ENCODE measurements at places on chromosomes 6 and 20.

GRCh38 chr6:110195639-110196038 is 15.4 kb downstream of the CDC40 start:
- DNase-seq = no peak

DNA sequence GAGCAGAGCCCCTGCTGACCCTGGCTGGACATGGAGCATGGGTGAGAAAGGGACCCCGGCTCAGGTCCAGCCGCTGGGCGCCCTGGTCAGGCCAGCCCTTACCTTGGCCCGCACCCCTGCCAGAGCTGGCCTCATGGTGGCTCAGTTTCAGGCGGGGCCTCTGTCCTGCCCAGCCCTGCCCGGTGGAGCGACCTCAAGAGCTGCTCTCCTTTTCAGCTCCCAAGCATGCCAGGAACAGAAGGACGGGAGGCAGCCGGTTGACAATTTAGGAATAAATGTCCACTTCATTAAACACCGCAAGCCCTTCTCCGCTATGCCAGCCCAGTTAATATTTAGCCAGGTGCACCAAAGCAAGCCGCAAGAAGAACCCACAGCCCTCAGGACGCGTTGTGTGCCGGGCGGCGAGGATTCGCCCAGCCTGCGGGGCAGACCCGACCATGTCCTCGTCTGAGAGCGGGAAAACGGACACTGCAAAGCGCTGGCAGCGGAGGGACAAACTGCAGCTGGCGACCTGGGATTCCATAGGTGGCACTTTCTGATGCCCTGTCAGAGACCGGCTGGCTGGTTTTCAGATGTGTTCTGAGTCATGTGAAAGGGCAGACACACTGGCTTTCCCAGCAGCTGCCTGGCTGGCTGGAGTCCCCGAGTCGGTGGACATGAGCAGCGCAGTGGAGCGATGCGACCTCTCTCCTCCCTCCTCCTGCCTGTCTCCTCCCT is 221.9 kb downstream of the TTLL2 start:
- DNase-seq = no peak

DNA sequence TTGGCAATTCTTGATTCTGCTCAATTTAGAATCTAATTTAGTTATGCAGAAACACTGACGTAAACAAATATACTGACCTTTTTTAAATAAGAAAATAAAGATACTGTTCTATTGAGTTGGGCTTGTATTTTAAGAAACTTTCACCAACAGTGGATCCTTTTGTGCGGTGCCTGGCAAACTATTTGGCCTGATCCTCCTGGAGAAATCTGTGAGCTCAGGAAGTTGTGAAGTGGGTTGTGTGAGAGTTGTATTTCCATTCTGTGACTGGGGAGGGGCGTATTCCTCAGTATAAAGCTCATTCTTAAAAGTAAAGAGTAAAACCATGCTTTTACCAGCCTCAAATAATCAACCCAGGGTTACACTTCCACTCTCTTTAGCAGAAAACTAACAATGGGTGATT is 85.6 kb downstream of the SEL1L2 start:
- DNase-seq = no peak

DNA sequence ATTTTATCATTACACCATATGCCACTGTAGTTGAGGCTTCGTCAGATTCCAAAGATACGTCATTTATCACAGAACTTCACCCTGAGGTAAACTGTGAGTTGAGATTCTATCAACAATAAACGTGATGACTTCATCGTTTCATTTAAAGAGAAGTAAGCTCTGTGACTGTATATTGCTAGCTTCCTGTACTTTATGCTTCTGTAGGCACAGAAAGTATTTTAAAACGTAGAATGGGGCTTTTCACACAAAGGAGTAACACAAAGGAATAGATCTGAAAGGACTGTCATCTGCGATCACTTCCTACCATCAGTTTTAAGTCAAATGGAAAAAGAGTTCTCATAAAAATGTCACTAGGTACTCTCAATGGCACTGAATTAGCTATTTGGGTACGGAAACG is 234.4 kb upstream of the MCHR2 start:
- DNase-seq = no peak

DNA sequence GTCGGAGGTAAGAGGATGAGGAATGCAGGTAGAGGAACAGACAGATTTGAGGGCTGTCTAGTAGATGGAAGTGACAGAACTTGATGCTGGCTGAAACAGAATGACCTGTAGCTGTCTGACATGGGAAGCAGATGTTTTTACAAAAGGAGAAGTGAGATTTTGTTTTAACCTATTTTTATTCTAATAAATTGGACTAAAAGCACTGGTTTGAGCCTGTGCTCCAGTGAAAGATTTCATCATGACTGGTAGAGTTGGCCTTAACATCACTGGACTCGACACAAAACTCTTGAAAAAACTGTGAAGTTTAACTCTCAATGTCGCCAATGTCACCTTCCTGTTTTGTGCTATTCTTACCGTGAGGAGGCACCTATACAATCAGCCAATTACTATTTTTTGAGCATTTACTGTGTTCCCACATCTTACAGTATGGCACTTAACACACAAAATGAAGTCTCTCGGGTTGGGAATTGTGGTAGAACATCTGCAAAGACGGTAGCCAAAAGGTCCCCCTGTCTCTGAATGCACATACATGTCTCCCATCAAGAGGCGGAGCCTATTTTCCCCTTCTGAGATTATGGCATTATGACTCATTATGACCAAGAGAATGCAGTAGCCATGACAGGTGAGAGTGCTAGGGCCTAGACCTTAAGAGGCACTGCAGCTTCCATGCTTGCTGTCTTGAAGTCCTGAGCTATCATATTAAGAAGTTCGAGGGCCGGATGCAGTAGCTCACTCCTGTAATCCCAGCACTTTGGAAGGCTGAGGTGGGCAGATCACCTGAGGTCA is 93.2 kb downstream of the FOXF2 start:
- no peak for DNase-seq

DNA sequence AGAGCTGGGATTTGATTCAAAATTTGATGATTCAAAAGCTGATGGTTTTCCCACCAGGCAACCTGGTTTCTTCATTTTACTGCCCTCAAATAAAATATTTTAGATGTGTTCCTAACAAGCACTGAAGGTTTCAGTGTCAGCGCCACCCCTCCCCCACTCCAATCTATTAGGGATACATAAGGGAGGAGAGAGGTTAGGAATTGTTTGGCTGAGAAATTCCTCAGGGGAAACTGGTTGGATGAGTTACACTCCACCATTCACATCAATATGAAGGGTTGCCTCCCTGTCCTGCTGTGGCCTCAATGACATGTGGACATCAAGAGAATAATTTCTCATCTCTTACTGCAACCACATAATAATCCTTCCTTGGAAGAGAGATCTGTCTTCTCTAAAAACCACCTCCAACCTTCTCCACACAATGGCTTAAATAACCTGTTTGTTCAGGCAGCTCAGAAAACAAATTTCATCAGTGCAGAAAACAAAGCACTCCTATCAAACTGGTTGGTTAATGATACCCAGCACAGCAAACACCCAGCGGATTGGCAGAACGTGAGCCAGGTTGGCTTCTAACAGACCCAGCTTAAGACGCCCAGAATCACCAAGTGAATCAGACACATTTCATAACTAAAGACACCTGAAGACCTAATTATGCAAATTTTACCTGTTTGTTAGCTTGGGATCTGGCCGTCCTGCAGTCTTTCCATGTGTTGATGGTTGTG is 136.0 kb upstream of the SGK1 start:
- DNase-seq = no peak

DNA sequence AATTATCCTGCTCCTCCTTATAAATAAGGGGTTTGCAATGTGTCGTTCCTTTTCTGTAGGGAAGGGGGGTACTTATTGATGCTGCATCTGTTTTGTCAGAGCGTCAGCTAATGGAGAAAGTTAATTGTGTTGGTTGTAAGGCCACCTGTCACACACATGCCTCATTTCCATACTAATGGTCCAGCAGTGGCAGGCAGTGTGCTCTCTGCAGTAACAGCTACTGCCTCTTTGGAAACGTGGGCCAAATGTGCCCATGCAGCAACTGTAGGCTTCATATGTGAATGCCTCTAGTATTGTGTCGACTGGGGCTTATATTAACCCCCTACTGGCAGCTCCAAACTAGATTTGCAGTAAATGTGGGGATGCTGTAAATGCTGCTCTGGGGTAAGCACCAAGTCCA is 56.3 kb upstream of the OLIG3 start:
- DNase-seq = no peak

DNA sequence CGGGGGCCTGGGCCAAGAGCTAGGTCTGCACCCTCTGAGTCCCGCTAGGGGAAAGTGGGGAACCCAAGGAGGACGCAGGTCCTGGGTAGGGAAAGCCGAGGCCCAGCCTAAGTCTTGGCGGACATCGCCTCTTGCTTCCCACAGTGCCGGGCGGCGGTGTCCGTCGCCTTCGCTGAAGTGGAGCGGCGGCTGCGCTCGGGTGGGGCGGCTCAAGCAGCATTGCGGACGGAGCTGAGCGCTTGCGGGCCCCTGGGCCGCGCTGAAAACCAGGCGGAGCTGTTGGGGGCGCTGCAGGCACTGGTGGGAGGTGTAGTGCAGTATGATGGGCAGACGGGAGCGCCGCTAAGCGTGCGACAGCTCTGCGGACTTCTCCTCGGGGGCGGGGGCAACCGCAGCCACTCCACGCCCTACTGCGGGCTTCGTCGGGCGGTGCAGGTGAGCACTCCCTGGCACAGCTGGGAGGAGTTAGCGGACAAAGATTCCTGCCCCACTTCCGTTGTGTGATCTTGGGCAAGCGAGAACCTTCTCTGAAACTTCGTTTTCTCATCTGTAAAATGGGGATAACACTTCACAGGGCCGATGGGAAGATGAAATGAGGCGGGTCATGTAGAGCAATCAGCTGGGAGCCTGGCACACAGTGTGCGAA is 4.2 kb downstream of the PRSS16 start:
- peak; percentile 48 for DNase-seq

GRCh38 chr20:10249048-10249770 is 30.6 kb downstream of the SNAP25 start:
- no peak for DNase-seq

GRCh38 chr20:47428851-47429336 is 72.4 kb upstream of the ZMYND8 start:
- DNase-seq = no peak

All from Right ventricle myocardium superior (tissue), 1 donor.